NCI-H82 (cell line): ENCODE measurements at places on chromosomes 1 and 21.

GRCh38 chr1:19204446-19205266 lies 5.4 kb downstream of the UBR4 start:
- no peak for DNase-seq

DNA sequence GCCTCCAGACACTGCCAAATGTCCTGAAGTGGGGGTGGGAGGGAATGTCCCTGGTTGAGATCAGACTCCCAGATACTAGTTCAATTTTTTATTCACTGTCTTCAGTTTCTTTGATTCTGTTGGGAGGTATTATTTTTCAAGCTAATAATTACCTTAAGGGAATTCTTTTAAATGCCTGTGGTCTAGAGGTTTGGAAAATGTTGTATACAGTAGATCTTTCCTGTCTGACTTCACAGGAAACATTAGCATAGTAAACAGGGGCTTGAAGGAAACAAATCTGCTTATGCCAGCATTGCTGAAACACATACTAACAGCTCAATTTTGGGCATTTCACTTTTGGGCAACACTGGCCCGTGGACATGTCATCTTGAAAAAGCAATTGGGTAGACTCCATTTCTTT lies 84.3 kb upstream of the HP1BP3 start:
- DNase-seq, result no peak

DNA sequence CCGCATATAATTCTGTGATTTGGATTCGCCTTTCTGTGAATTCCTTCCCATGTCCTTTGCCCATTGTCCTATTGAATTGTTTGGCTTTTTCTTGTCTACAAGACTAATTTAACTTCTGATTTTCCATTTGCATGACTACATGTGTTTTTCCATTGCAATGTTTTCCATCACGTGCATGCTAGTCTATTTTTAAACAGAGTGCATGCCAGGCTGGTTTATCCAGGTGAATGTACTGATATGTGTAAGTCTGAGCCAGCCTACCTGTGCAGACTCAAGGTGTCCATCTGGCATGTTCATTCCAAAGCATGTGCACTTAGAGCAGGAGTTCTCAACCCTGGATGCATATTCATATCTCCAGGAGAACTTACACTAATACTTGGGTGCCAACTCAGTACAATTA lies 59.7 kb downstream of the INAVA start:
- no peak for DNase-seq

GRCh38 chr1:27004471-27005165 lies 8.0 kb downstream of the TENT5B start:
- peak; percentile 92 for DNase-seq

DNA sequence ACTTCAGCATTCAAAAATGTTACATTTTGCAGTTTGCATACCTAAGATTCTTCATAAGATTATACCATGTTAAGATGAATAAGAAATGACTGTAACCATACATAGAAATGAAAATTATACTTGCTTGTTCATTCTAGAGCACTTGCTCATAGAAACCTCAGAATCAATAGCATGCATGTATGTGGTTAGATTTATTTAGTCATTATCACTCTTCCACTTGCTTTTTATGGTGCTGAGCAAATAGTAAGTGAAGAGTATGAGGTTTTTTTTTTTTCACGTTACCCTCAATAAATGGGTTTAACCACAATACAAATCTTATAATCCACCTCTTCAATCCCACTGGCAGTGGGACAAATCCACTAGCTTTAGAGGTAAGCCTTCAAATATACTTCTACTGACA lies 84.7 kb downstream of the LRRC53 start:
- DNase-seq, result peak; percentile 36

GRCh38 chr1:200351826-200352549 lies 57.8 kb downstream of the ZNF281 start:
- no peak for DNase-seq

DNA sequence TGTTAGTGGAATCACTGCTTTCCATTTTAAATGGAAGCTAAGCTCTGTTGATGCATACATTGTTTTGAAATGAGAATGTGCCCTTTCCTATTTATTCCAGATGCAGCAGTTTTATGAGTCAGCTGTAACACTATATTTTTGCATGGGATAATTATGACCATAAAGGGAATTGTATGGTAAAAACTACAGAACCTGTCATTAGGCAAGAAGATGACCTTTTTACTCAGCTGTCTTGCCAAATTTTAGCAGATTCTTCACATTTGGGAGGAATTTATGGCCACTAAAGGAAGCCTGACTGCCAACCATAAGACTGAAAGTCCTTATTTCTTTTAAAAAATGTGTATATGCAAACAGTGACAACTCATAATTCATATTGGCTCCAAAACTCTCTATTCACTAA lies 356.3 kb upstream of the PRMT6 start:
- DNase-seq, result no peak

DNA sequence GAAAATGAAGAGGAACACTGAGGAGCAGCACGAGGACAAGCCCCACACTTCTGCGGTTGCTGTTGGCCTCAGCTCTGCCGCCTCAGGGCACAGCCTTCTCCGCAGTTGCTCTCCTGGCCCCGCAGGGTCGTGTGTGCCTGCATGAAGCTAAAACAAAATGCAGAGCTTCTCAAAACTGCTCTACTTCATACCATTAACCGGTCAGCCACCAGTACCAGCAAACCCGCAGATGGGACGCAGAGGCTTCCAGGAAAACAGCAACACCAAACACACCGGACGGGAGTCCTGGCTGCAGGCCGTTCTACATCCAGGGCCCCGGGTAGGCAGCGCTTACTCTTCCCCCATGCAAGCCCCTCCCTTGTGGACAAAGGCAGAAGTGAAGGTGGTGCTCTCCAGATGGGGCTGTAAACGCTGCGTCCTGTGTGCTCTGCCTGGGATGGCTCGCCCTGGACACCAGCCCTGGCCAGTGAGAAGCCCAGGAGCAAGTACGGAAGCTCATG lies 7.1 kb upstream of the C1orf159 start:
- DNase-seq, result peak; percentile 40

- DNase-seq, result no peak
These were observed 30.7 kb upstream of the EDN2 start for GRCh38 chr1:41515131-41515678.

- no peak for DNase-seq
These were observed 8.2 kb upstream of the CDK11A start for GRCh38 chr1:1732381-1732780.

GRCh38 chr21:46286648-46287002 lies 483 bp downstream of the YBEY start:
- DNase-seq, result peak; percentile 50

GRCh38 chr1:16180291-16180824 lies 24.5 kb upstream of the EPHA2 start:
- no peak for DNase-seq

- DNase-seq, result no peak
These were observed 132.0 kb upstream of the ZC3H11B start for GRCh38 chr1:219744652-219745469.

GRCh38 chr21:46060596-46061061 lies 37.3 kb upstream of the COL6A2 start:
- DNase-seq, result no peak

GRCh38 chr1:159786966-159787365 lies 6.2 kb downstream of the DUSP23 start:
- DNase-seq, result no peak

- no peak for DNase-seq
These were observed 89.6 kb downstream of the PKN2 start for GRCh38 chr1:88773540-88774150.
